Stimulated activated CD4-positive, alpha-beta T cell treated with anti-CD3 and anti-CD28 coated beads, Interleukin-1b, Interleukin-23, amount 100 ng/mL, for 24 hours (primary cell): ENCODE measurements at places on chromosomes 16 and 17.
A peak's percentile ranks its signal among the peaks of the same experiment; 100 is the strongest.

- no peak for DNase-seq
Measured at GRCh38 chr16:57134982-57135381, 42.6 kb downstream of the CPNE2 start.

DNA sequence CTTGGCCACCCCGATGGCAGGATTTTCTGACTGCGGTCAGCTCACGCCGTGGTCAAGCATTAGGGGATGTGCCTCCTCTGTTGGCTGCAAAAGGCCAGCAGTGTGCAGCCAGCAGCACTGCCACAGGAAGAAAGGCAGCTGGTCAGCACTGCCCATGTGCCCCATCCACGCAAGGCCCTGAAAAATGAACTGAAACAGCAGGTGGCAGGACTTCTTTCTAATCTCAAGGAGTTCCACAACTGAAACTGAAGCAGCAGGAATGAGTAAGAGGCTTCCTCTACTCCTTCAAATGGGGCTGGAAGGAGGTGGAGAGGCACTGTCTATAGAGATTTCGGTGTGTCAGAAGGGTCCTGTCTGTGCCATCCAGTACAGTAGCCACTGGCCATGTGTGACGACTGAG is 3.2 kb downstream of the ZNF500 start:
- DNase-seq, result no peak

GRCh38 chr17:79850571-79851460 is 11.6 kb upstream of the CBX4 start:
- no peak for DNase-seq

- no peak for DNase-seq
Measured at GRCh38 chr16:58264961-58265479, 29.8 kb downstream of the PRSS54 start.

GRCh38 chr16:4583906-4584305 is 27.8 kb downstream of the C16orf96 start:
- no peak for DNase-seq

DNA sequence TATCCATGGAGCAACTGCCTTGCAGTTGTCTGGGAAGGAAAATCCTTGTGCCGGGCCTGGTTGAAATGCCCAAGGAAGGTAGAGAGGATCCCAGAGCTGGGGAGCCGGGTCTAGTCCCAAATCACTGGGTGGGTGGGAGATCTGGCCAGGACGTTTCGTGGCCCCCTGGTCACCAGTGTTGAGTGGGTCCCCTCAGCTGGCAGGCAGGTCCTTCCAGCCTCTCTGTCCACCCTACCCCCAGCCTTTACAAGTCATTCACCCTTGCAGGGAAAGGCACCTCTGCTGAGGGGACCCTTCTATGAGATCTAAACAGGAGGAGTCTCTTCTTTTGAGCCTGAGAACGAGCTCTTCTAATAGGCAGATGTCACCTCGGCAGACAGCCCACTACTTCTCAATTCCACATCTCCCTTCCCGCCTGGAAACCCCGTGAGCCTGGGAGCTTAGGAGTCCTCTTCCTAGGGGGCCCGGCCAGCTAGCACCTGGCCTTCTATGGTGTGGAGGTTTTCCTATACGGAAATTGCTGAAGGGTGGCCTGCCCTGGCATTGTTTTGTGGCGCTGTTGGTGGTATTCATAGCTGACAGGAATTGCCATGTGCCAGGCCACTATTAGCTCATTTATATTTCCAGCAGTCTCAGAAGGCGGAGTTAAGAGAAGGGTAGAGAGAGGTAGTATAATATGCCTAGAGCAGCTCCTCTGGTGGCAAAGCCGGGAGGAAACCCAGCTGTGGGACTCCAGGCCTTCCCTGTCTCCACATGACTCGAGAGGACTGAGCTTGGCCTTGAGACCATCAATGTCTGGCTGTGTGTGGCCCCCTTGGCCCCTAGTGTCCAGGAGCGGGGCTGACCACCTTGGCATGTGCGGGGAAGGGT is 13.3 kb downstream of the MPRIP start:
- no peak for DNase-seq

GRCh38 chr17:4004517-4005295 is 40.5 kb upstream of the ATP2A3 start:
- DNase-seq, result peak; percentile 37

DNA sequence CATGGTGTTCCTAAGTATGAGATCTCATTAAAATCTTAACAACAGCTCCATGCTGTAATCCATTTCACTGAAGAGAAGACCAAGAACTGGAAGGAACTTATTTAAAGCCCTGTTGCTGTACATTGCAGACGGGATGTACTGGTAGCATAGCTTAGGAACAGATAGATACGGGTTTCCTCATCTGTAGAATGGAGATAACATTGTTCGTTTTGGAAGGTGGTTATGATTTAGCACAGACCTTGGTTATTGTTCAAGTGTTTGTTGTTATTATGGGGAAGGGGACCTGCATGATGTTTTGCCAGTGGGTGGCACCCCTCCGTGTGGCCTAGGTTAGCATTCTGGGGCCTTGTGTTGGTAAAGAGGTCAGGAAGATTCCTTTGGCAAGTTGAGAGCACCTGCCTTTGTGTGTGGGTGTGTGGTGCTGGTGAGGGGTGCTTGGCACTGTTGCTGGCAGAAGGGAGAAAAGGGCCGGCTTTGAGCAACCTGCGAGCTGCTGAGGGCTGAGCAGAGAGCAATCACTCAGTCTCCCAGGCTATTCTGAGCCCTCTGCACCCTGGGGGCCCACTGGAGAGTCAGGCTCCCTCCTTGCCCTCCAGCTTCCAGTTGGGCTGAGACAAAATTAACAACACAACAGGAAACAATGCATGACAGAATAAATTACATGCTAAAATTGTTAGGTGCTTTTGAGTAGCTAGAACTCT is 2.3 kb downstream of the TAOK2 start:
- DNase-seq, result no peak

DNA sequence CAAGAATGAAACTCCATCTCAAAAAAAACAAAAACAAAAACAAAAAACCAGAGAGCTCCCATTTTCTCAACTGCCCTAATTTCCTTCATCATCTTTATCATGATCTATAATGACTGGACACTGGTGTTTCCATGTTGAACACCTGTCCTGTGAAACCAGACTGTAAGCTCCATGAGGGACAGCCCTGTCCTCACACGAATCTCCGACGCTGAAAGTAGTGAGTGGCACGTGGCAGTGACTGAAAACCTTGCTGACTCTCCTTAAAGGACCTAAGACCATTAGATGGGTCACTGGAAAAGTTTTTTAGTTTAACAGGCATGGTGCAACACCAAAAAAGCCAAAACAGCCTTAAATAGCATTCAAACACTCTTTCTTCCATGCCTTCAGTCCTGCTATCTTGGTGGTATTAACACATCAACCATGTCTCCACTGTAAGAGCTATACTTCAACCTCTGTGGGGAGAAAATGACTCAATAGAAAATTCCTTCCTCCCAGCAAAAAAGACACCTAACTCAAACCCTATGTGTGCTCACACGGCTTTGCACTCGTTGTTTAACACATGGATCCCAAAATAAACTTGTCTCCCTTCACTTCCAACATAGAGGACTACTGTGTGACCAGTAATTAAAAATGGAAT is 8.3 kb downstream of the AXIN2 start:
- no peak for DNase-seq

- DNase-seq, result no peak
Measured at GRCh38 chr17:19417611-19418010, 6.6 kb downstream of the RNF112 start.

DNA sequence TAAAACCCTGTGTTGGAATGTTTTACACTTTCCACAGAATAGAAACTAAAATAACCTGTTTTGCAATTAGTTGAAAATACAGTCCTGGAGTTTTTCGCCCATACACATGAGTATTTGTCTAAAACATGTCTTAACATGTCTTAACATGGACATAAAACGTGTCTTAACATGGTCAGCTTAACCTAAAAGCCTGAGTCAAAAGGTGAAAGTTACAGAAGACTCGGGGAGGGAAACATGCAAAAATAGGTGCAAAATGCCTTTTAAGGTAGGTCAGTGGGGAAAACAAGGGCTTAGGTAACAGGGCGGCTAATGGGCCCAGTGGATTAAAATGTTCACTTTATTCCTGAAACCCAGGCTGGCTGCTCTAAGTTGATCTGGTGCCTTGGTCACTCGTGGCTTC is 56.1 kb upstream of the RBL2 start:
- DNase-seq, result no peak
